Uterine smooth muscle cell (primary cell): ENCODE measurements at places on chromosomes 11 and 22. TPM values are rescaled to one million over a fixed set of nuclear protein-coding genes. Genes with fewer than 3 reads are reported as not detected.

The CCDC134 gene
- total RNA-seq: 9.0 and 11.2 TPM in 2 replicates

The KCNE3 gene
- 0.22 and 5.2 TPM in 2 replicates for total RNA-seq

The OR52E8 gene
- not detected in 2 replicates for total RNA-seq

The ACRV1 gene
- not detected in 2 replicates for total RNA-seq

The BRSK2 gene
- 0.50 TPM in 1 of 2 replicates, not detected in the other for total RNA-seq

The C11orf97 gene
- total RNA-seq: not detected in 2 replicates

The MAPK8IP1 gene
- 10.1 and 12.3 TPM in 2 replicates for total RNA-seq

The OR51B2 gene
- total RNA-seq: 0.12 TPM in 1 of 2 replicates, not detected in the other

The GSTT2 gene
- total RNA-seq: 1.00 and 1.1 TPM in 2 replicates

The KRTAP5-11 gene
- not detected in 2 replicates for total RNA-seq

The KIAA1671 gene
- 2.2 and 3.9 TPM in 2 replicates for total RNA-seq

The KDELR3 gene
- total RNA-seq: 78.1 and 98.8 TPM in 2 replicates

The SLC22A9 gene
- not detected in 2 replicates for total RNA-seq

The E2F8 gene
- 0.25 and 2.0 TPM in 2 replicates for total RNA-seq

The CELSR1 gene
- total RNA-seq: 1.9 and 5.4 TPM in 2 replicates

The IL18 gene
- total RNA-seq: 2.0 and 2.3 TPM in 2 replicates

The DEUP1 gene
- total RNA-seq: under 0.01 and 0.33 TPM in 2 replicates
